ENCODE measurements at places on chromosomes 7 and 10. TPM values are rescaled to one million over a fixed set of nuclear protein-coding genes. Genes with fewer than 3 reads are reported as not detected.

DNA sequence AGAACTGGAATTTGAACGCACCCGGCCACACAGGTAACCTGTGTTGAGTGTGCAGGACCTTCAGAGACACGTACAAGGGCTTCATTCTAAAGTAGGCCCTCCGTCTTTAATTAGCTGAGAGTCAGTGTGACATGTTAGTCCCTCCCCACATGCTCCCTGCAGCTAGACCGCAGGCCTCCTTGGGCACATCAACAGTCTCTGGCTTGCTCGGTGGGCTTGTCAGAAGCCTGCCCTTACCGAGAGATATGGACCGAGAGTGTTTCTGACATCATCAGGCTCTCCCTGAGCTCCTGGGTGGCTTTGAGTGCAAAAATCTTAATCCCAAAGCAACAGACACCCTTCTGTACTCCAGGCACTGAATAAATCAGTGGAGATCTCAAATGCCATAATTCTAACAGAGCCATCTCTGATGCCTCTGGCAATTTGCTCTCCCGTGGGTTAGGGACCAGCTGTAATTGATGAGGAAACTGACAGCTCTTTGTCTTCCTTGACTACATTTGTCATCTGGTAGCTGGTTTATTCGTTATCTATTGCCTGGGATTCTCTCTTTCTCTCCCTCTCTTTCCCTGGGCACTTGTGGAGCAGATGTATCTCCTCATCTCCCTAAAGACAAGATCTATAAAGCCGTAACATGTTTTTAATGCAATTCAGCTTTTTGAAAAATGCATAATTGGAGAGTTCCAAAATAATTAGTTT lies 850.6 kb downstream of the TYW1 start:
- no peak for DNase-seq

NET1 gene
- total RNA-seq: 40.2 TPM

DNA sequence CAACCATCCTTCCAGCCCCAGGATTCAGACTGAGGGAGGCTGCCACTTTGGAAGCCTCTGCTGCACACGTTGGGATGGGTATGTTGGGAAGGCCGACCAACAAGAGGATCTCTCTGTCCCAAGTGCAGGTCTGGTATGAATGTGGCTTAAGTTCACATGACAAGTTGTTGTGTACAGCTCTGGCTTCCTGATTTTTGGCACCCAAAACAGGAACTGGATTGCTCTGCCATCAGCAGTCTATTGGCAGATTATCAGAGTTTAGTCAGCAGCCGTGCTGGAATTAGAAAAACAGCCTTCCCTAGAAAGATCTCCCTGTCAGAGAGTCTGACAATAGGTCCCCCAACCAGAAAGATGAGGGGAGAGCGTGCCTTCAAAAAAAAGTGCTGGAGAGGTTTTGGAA lies 66.9 kb downstream of the GOLGA7B start:
- no peak for DNase-seq

DNA sequence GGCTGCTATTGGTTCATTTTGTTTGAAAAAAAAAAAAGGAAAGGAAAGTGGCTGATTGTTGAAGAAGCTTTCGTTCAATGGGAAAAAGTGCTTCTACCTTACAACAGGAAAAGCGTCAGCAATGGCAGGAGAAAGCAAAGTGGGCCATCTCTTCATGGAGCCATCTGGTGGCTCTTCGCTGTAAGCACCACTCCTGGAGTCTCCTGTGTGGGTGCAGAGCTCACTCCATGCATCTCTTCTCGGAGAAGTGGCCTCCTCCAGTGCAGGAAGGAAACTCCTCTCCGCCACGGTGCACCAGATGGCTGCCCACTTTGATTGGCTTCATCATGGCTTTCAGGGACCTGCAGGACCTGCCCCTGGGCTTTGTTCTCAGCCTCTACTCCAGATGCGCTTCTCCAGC lies 250.9 kb downstream of the PTEN start:
- peak; percentile 51 for DNase-seq

GRCh38 chr7:29611941-29612544 lies 48.4 kb downstream of the PRR15 start:
- no peak for DNase-seq

DNA sequence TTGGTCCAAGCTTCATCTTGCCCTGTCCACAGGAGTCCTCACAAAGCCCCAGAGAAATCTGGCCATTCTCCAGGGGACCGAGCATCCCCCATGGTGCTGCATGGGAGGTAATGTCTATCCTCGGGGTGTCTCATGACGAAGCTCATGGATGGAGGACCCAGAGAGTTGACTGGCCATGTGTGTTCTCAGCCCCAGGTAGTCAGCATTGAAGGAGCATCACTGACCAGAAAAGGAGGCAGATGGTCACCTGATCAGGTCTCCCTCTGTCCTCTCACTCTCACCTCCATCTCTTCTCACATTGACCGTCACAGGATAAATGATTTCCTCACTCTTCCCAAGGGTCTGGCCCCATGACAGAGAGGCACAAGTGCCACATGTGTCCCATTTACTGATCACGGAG lies 33.4 kb upstream of the GDF10 start:
- no peak for DNase-seq

DNA sequence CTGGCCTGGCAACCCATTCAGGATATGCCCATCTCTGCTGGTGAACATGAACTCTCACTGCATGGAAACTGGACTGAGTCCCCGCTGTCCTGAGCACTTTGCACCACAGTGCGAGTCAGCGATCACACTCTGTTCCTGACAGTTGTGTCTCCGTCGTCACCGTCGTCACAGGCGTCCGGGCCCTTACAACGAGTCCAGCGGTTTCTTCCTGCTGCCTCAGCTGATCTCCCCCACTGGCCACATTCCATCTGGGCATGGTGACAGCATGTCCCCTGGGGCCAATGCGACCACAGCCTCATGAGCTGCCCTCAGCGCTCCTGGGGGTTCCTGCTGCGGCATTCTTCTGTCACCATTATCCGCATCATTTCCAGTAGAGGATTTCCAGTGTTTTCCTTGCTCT lies 76.8 kb upstream of the KLF6 start:
- no peak for DNase-seq

SH2B2 gene
- total RNA-seq: 0.25 TPM

DNA sequence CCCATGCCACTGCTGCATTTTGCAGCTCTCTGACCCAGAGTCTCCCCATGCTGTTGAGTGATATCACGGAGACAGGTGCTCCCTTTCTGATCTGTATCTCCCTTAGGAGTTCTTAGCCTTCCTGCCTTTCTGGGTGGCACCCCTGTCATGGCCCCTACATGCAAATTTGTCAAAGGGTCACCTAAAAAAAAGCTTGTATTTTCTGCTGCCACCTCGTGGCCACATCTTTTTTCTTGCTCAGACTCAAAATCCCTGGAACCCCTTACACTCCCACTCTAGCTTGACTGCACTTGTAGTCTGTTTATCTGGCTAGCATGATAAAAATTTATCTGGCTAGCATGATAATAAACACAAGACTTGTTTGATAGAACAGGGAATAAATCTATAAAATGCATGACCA lies 809.1 kb downstream of the SORCS1 start:
- no peak for DNase-seq

- no peak for DNase-seq
Measured at GRCh38 chr10:101767966-101768790, 7.7 kb downstream of the FGF8 start.

- no peak for DNase-seq
Measured at GRCh38 chr10:12250181-12250580, 54.2 kb downstream of the CDC123 start.

- DNase-seq: peak; percentile 66
Measured at GRCh38 chr10:63265222-63265617, 132.1 kb downstream of the NRBF2 start.

ASB13 gene
- total RNA-seq: 7.3 TPM

GIMAP6 gene
- total RNA-seq: 87.8 TPM

OAT gene
- 90.8 TPM for total RNA-seq

LRRC4 gene
- 3.8 TPM for total RNA-seq

SLC39A12 gene
- not detected for total RNA-seq

GRCh38 chr7:3168370-3168769 lies 124.7 kb upstream of the CARD11 start:
- DNase-seq: no peak

DEPP1 gene
- total RNA-seq: 318 TPM

DNA sequence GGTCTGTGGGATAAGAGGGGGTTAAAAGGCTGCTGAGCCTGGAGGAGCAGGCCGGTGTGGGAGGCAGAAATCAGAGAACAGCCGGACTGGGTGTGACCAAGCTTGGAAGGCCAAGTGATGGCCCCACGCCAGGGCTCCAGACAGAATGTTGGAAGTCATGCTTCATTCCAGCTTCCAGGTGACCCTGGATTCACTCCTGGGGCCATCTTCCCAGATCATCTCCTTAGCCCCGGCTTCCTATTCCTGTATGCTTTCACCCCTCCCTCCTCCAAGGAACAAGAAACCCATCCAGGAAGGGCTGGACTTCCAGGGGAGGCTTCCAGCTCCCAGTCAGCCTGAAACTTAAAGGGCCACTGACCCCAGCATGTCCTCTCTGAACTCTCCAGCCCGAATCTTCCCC lies 1.0 kb downstream of the INMT start:
- no peak for DNase-seq

DNA sequence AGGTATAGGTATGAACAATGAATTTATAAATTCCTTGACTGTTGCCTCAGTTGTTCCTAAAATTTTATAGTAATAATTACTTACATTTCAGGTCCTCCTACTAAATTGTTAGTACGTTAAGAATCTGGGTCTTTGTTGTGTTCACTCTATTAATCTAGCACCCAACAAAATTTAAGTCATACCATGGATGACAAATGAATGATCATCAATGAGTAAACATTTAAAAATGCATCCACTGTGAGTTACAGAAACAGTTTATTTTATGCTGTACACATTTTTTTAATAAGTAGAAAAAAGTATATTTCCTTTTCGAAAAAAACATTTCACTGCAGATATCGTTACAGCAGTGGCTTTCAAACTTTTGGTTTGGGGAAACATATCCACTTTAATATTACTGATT lies 265.2 kb downstream of the PCLO start:
- no peak for DNase-seq

- DNase-seq: no peak
Measured at GRCh38 chr10:12327074-12327473, 22.3 kb upstream of the CAMK1D start.

DNA sequence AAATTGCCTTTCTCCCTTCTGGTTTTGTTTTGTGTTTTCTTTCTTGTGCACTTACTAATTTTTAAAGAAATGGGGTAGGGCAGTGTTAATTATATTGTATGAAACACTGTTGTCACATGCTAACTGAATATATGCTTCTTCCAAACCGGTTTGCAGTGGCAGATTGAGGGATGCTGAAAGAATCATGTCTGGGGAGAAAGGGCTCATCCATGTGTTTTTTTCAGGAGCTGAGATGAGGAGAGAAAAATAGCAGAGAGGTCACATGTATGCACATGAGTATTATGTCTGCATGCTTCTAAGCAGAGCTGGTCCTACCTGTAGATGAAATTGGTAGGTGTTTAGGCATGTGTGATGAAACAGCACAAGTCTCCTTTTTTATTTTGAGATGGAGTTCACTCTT lies 17.0 kb downstream of the SORCS3 start:
- no peak for DNase-seq

CALHM1 gene
- not detected for total RNA-seq

DNA sequence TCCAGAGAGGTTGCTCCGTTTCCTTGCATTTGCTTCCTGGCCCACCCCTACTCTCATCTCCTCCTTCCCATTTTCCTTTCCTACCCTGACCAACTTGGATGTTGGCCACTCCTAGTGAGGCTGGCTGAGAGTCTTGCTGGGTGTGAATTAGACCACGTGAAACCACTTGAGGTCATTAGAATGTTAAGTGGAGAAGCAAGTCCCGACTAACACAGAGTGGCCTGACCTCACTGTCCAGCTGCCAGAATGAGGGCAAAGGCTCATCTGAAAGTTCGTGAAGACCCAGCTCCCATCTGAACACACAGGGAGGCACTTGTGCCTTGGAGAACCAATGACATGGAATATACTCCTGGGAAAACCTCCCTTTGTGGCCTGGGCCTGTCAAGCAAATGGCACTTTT lies 80.8 kb downstream of the WDR11 start:
- no peak for DNase-seq

IFIT1B gene
- not detected for total RNA-seq

GRCh38 chr7:46259947-46260346 lies 338.9 kb upstream of the IGFBP3 start:
- no peak for DNase-seq

DNA sequence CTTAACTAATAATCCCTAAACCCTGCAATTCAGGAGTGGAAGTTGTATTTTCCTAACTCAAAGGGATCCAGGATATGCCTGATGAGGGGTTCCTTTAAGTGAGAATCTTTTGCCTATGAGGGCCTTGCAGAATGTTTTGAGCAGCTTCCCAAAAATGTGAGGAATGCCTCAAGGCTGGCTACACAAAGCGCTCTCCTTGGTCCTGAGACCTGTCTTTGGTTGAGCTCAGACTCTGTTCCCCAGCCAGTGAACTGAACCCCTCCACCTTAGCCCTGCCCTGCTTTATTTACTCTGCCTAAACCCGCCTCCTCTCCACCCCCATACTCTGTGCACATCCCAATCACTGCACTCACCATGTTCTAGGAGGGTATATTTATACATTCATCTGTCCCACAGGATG lies 108.6 kb downstream of the NRCAM start:
- DNase-seq: peak; percentile 24

Data from endothelial cell of umbilical vein (primary cell).